ENCODE measurements at places on chromosomes 1 and 21.

GRCh38 chr1:9883585-9884449 lies 26.3 kb downstream of the CTNNBIP1 start:
- no peak for DNase-seq

GRCh38 chr21:45724345-45724961 lies 80.9 kb downstream of the PCBP3 start:
- no peak for DNase-seq

GRCh38 chr1:40984066-40984465 lies 4.6 kb downstream of the CTPS1 start:
- peak; percentile 43 for DNase-seq

DNA sequence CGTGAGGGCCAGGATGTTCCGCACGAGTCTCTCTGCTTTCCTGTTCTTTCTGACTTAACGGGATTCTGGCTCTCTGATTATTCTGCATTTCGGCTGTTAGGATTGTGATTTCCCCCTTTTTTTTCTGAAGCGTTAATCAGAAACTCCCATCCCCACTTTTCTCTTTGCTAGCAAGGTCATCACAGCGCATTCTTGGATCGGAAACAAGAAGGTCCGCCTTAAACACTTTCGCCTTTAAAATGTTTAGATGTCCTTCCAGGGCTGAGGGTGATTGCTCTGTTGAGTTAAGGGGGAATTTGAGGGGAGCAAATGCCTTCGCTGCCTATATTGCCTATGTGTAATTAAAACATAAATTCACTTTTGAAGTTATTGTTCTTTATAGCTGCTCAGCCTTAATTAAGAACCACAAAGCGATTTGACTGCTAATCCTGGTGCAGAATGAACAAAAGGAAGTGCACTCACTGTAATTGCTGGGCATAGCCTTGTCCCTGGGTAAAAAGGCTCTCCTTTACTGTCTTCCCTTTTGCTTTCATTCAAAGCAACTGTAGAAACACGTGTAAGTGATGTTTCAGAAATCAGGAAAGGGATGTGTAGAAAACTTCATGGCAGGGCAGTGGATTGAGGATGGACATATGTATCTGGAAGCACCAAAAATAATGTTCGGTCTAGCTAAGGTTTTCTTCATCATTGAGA lies 1.2 kb downstream of the LAMC1 start:
- peak; percentile 25 for DNase-seq

GRCh38 chr1:93680420-93681100 lies 1.1 kb downstream of the BCAR3 start:
- peak; percentile 20 for DNase-seq

- DNase-seq = no peak
Measured at GRCh38 chr1:167227934-167228378, 7.3 kb downstream of the POU2F1 start.

- no peak for DNase-seq
Measured at GRCh38 chr21:38500073-38500472, 1.8 kb upstream of the ERG start.

DNA sequence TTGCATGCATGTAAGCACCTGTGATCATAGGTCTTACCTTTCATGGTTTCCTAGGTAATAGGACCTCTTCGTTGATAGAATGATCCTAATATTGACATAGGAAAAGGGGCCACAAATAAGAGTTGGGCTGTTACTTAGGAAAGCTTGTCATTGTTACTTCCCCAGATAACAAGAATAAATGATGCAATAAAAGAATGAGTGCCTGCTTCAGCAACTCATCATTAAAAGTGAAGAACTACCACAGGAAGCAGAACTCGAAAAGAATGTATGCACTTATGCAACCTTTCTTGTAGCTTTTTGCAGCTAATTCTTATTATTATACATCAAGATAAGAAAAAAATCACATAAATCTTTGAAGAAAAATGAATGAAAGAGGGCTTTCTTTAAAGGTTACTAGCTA lies 548.6 kb downstream of the LTN1 start:
- DNase-seq = no peak

DNA sequence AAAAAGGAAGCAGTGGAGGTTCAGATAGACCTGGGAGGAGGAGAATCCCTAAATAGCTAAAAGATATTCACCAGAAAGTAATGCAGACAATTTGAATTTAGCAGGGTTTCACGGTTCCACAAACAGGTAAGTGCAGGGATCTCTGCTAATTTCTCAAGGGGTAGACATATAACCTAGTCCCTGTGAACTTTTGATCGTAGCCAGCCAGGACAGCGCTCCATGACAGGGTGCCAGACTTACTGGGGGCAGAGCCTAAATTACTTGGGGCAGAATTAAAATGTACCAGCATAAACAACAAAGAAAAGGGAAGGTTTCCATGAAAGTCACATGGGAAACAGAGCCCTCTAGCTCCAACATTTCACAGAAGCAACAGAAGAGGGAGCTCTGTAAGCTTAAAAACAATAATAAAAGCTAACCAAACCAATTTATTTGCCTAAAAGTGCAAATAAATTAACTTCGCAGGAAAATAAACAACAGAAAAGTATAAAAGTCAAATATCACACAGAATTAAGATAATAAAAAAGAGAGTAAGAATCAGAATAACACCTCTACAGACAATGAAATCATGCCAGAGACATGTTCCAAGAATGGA lies 198.3 kb downstream of the DUSP10 start:
- no peak for DNase-seq

GRCh38 chr1:23101101-23101827 lies 67.4 kb downstream of the LUZP1 start:
- no peak for DNase-seq

- no peak for DNase-seq
Measured at GRCh38 chr1:203665993-203666392, 39.4 kb downstream of the ATP2B4 start.
